Activated naive CD4-positive, alpha-beta T cell treated with anti-CD3 and anti-CD28 coated beads for 36 hours (primary cell): ENCODE measurements at places on chromosomes 11 and 22. TPM values are rescaled to one million over a fixed set of nuclear protein-coding genes. Genes with fewer than 3 reads are reported as not detected.

DNA sequence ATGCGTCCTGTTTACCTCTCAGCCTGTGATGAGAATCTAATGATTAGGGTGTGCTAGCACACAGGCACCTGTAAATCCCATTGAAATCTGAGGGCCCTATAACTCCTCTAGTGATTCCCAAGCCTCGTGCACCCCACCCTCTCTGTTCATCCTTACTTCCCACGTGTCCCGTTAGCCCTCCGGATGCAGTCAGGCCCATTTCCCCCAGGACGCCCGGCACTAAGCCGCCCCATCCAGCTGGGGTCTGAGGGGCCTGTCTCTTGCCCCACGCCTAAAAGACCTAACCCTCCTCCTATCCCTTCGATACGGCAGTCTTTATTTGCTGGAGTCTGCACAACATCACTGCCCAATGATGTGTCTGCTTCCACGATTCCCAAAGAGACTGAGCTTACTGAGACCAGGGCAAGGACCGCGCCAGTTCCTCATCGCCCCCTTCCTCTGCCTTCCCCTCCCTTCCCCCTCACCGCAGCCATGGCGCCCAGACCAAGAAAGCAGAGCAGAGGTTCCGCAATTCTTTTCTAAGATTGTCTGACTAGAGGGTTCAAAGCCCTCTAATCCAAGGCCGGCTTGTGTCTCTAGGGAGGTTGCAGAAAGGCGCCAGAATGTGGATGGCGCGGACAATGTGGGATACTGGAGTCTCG is 1.1 kb upstream of the FADS2 start:
- peak; percentile 12 for DNase-seq

GRCh38 chr22:48417225-48418070 is 1410.2 kb downstream of the BRD1 start:
- DNase-seq: no peak

GRCh38 chr11:4543561-4543960 is 1.4 kb upstream of the OR52M1 start:
- no peak for DNase-seq

DNA sequence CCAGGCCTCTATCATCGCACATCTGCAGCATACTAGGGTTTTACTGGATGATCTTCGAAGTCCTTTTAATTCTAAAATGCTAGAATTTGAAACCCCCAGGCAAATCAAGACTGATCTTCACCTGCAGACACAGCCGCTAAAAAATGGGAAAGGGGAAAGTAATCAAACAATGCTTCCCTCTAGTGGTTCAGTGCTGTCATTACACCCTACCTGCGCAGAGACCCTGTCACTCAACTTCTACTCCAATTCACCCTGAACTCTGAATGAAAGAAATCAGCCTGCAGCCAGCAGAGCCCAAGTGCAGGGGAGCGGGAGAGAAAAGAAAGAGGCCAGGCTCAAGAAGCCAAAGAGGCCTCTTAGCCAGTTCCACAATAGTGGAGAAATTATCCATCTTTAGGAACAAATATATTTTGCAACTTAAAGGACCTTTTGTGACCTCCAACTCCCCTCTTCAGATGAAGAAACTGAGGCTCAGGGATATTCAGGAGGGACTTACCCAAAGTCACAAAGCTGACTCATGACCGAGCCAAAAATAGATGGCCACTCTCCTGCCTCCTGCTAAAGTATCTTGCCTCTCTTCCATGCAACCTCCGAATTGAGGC is 33.0 kb downstream of the SERGEF start:
- peak; percentile 42 for DNase-seq

DNA sequence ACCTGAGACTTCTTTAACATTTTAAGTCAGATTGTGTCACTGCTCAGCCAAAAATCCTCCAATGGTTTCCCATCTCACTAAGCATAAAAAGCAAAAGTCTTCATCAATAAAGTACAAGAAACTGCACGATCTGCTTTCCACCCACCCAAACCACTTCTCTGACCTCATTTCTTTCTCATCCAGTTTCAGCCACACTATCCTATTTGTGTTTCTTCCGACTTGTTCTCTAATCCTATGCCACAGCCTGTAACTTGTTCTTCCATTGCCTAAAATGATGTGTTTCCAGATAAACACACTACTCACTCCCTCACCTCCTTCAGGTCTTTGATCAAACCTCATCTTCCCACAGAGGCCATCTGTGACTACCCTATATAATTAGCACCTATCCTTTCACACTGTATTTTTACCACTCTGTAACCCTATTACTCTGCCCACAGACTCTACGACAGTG is 28.4 kb downstream of the ARHGAP32 start:
- no peak for DNase-seq

GRCh38 chr11:70687716-70688115 is 289.4 kb downstream of the CTTN start:
- DNase-seq: no peak

DNA sequence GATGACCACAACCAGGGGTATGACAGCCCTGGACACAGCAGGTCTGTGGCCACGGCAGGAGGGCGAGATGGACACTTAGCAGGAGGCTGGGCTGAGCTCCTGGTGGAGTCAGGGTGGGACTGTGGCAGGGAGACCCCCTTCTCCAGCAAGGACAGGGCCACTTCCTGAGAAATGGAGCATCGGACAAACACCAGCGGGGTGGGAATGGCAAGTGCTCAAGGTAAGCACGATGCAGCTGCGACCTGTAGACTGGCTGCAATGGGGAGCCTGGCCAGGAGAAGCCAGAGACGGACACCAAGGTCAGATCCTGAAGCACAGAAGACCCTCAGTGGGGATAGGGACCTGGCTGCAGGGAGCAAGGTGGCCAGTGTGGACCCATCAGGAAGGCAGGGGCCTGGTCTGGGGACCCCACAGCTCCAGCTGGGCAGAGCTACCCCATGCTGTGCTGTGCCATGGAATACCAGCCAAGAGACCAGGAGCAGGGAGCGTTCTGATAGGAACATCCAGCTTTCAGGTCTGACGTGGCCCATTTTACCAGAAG is 29.2 kb downstream of the RSPH14 start:
- DNase-seq: no peak

GRCh38 chr22:40446203-40446602 is 75.8 kb downstream of the SGSM3 start:
- DNase-seq: no peak

Gene HTATIP2
- total RNA-seq: 78.3 TPM

Gene ANO3
- total RNA-seq: not detected
